Jurkat, Clone E6-1 (cell line): ENCODE measurements at places on chromosomes 12 and 14.

DNA sequence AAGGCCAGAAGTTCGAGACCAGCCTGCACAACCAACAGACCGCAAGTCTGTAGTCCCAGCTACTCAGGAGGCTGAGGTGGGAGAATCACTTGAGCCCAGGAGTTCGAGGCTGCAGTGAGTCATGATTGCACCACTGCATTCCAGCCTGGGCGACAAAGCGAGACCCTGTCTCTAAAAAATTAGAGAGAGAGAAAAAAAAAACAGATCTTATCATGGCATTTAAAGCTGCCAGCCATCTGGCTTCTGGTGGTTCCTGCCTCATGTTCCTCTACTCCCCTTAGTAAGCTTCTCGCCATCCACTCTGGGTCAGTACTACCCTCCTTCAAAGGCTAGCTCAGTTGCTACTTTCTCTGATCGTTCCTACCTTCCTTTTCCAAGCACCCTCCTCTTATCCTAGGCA is 16.1 kb downstream of the CLSTN3 start:
- no peak for DNase-seq

GRCh38 chr14:51107801-51108200 is 12.9 kb upstream of the TRIM9 start:
- no peak for DNase-seq

GRCh38 chr14:68230950-68231717 is 411.6 kb downstream of the RAD51B start:
- no peak for DNase-seq

- DNase-seq: no peak
Measured at GRCh38 chr14:94401083-94401482, 12.7 kb upstream of the SERPINA1 start.

DNA sequence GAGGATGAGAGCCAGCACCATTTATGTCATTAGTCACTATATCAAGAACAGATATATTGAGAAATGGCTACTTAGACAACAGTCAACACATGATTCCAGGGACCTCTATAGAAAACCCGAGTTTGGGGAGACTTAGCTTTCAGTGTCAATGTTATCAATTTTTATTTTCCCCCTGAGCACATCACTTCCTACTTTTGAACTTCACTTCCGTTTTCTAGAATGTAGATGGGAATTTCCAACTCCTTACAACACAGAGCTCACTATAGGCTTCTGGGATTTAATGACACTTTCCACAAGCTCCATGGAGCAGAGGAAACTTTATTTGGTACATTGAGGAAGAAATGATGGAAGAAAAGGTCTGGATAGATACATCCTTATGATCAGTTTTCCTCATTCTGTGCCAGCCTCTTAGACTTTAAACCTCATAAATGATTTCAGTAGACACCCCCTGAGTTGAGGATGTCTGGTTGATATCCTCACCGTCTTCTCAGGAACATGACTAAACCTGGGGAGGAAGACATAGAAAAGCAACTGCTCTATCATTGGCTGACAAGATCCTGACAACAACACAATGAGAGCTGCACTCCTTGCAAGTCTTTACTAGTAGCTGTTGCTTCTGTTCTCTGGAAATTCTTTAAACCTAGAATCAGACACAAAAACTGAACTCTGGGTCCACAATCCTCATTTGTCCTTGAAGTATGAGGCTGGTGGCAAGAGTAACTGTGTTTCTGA is 449.4 kb upstream of the OR4E1 start:
- no peak for DNase-seq

DNA sequence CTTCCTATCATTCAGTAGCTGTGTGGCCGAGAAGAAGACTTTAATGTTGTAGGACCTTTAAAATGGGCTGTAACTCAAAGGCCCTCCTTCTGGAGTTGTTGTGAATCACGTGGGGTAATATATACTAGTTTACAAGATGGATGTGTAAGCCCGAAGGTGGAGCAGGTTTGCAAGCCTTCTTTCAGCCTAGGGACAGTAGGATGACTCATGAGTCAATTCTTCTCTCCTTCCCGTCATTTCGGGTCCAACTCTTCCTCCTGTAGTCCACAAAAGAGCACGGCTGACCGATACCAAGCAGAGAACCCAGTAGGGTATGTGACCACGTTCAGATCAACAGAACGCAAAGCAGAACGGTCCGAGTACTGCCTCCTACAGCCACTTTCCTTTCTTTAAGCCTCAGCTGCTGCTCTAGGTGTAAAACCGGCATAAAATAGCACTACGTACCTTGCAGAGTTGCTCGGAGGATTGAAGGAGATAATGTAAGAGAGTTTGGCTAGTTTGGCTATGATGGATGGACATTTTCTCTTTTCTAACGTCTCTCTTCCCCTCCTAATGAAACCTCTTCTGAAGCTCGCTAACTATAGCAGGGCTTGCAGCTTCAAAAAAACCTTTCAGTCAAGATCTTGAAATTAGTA is 1.3 kb upstream of the RASSF3 start:
- DNase-seq: peak; percentile 60

GRCh38 chr12:90899456-90900182 is 55.4 kb downstream of the CCER1 start:
- DNase-seq: no peak

GRCh38 chr14:79467835-79468234 is 743.5 kb downstream of the DIO2 start:
- DNase-seq: no peak

DNA sequence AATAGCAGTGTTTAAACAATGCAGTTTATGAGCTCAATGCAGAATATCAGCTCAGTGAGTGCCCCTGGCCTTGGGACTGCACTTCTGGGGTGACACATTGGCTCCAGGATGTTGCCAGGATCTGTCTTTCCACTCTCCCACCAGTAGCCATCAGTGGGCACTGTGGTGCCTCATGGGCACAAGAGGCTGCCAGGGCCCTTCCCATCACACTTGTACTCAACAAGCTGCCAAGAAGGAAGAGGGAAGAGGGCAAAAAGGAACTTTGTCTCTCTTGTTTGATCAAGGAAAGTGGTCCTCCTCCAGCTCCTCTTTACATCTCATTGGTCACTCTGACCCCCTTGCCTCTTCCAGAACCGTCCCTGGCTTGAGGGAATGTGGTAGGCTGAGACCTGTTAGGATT is 115.9 kb downstream of the AACS start:
- DNase-seq: no peak

DNA sequence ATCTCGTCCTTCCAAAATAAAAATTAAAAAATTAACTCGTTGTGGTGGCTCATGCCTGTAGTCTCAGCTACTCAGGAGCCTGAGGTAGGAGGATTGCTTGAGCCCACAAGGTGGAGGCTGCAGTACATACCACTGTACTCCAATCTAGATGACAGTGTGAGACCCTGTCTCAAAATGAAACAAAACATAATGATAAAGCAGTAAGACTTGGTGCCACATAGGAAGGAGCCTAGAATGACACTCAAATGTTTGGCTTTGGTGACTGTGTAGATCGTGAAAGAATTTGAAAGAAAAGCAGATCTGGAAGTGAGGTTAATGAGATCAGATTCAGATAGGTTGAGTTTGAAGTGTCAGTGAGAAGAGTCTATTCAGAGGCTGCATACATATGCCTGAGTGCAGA is 150.1 kb upstream of the ATP2B1 start:
- no peak for DNase-seq

DNA sequence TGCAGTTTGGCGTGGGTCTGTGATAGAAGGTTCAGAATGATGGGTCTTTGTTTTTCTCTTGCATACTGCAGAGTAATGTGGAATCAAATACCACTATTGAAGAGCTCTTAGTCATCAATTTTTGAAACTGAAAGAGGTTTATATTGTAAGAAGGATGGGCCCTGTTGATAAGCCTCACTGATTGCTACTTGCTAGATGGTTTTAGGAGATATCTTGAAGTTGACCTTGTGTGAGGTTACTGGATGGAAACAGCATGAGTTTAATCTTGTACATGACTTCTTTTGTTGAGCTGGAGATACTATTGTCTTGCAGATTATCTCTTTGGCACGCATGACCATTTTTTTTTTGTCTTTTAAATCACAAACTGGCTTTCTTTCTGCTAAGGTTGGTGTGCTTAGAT is 13.8 kb downstream of the BICD1 start:
- DNase-seq: no peak

DNA sequence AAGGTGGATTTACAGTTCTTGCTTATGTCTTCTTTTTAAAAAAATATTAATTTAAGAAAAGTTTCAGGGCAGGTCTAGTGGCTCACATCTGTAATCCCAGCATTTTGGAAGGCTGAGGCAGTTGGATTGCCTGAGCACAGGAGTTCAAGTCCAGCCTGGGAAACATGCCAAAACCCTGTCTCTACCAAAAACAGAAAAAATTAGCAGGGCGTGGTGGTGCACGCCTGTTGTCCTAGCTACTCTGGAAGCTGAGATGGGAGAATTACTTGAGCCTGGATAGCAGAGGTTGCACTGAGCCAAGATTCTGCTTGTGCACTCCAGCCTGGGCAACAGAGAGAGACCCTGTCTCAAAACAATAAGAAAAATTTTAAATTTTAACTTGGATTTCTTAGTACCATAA is 5.4 kb upstream of the TAS2R46 start:
- no peak for DNase-seq

DNA sequence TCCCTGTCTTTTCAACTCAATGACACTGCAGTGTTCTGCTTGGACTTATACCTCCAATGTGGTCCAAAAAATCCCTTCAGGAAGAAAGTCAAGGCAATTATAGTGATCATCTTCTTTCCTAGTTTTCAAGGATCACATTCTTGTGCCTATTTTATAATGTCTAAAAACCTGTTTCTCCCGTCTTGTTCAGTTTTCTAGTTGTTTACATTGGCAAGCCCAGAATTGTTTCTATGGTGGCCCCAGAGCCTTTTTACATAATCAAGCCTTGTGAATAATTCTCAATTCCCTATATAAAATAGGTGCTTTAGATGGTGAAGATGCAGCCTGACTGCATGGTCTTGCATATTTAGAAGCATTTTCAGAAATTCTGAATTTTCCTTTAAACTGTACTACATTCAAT is 14.5 kb upstream of the LDHB start:
- no peak for DNase-seq

DNA sequence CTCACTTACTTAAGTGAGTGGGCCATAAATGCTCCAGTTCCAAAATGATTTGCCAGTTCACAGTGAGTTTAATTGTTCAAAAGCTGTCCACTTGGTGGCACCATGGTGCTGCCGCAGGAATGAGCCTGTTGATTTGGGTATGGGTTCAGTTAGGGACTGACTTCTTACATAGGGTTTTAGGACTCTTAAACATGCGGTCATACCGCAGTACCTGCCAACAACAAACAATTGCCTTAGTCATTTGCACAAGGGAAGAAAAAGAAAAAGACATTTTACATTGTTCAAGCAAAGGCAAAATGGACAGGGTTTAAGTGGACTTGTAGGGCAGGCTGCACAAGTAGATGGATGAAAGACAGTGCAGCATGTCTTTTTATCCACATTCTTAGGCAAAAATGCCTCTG is 80.0 kb upstream of the DBX2 start:
- DNase-seq: peak; percentile 72

DNA sequence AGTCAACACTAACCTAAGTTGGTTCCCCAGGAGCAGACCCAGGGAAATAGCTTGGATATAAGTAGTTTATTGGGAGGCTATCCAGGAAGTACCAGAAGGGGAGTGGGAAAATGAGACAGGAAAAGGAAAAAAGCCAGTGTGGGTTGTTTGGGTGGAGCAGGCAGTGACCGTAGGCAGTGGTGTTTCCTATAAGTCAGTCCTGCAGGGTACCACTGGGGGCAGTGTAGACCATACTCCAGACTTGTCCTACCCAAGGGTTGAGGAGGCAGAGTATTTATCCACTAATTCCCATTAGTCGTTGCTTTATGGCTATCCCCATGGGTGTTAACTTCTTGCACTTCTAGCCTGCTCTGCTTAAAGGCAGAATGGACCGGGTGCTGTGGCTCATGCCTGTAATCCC is 6.4 kb upstream of the CCDC60 start:
- DNase-seq: peak; percentile 16

DNA sequence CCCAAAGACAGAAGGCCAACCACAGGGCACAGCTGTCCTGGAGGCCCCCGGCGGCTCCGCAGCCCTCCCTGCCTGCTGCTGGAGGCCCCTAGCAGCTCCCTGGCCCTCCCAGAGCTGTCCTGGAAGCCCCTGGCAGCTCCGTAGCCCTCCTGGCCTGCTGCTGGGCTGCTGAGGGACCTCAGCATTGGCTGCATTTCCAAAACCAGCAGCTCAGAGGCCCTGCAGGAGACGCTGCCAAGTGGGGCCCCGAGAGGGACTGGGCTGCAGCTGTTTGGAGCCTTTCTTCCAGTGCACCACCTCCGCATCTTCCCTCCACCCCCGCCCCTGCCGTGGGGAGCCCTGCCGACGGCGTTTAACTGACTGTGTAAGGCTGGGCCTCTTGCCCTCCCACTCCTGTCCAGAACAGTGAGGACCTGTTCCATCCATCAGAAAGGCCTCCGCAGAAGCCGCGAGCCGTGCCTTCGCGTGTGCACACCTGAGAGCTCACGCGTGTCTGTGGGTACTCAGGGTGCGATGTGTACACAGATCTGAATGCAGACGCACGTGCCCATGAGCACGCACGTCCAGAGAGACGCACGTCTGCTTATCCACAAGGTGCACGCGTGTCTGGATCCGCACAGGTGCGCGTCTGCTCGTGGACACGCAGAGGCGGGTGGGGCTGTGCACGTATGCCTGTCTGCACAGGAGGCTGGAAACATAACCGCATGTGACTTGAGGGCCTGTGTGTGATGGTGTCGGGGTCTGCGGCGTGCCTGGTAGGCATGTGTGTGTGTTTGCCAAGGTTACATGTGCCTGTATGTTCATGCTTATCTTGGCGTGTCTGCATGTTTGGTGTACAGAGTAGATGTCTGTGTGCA is 57.0 kb upstream of the FBRSL1 start:
- DNase-seq: no peak

GRCh38 chr14:64715628-64716412 is 11.6 kb downstream of the PLEKHG3 start:
- no peak for DNase-seq

GRCh38 chr14:69154779-69155178 is 1.9 kb upstream of the DCAF5 start:
- no peak for DNase-seq

DNA sequence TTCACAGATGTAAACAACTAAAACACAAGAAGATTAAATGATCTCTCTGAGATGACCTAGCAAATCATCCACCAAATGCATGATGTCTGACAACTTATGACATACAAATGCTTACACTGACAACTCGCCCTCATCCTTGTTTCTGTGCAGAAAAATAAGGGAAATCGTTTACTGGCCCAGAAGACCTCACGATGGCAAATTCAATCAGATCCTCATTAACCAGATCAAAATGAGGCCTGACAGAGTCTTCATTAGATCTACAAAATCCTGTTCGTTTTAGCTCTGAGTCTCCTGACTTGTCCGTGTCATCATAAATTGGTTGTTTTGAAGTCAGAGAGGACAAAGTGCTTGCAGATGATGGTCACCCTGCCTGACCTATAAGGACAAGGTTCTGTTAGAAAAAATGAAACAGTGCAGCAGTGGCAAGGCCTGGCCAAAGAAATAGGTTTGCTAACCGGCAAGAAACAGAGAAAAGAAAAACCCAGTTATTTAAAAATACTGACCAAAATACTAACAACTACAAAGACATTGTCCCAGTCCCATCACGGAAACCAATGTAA is 109.5 kb downstream of the BTG1 start:
- no peak for DNase-seq

DNA sequence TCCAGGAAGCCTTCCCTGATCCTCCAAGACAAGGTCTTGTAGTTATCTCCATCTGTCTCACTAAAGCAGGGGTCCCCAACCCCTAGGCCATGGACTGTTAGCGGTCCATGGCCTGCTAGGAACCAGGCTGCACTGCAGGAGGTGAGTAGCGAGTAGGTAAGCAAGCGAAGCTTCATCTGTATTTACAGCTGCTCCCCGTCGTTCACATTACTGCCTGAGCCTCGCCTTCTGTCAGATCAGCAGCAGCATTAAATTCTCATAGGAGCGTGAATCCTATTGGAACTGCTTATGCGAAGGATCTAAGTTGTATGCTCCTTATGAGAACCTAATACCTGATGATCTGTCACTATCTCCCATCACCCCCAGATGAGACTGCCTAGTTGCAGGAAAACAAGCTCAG is 12.4 kb upstream of the NFYB start:
- no peak for DNase-seq
